Mammary epithelial cell (primary cell): ENCODE measurements at places on chromosomes 1 and 21. TPM values are rescaled to one million over a fixed set of nuclear protein-coding genes. Genes with fewer than 3 reads are reported as not detected.

- DNase-seq, result no peak
Observed at GRCh38 chr1:2558861-2559260, 2.7 kb downstream of the TNFRSF14 start.

GRCh38 chr1:234168061-234168724, 205.1 kb upstream of the COA6 start:
- no peak for DNase-seq

DNA sequence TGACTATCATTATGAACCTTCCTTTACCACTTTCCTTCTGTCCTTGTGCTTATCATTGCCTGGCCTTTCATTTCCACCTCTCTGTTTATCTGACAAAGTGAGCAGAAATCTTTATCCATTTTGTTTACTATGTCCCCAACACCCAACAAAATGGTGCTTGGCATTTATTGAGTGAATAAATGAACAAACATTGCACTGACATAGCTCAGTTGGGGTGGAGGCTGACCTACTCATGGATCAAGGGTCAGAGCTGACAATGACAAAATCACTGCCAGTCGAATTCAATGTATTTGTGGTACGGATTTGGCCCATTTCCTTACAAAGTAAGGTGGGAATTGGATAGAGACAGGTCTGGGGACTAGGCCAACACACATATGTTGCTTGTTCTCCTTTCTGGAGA, 257.4 kb upstream of the PLXNA2 start:
- no peak for DNase-seq

AJAP1 gene
- total RNA-seq, result 5.0 TPM

BTBD8 gene
- total RNA-seq, result 2.3 TPM in 2 replicates
